NCI-H1694 (cell line): ENCODE measurements at places on chromosomes 16 and 17.

- no peak for DNase-seq
Measured at GRCh38 chr16:11383481-11384183, 38.4 kb downstream of the RMI2 start.

- DNase-seq: no peak
Measured at GRCh38 chr17:2716649-2717048, 5.1 kb upstream of the CLUH start.

GRCh38 chr16:14179116-14179515 is 108.0 kb downstream of the MRTFB start:
- no peak for DNase-seq

GRCh38 chr17:40956401-40957254 is 10.1 kb downstream of the KRT39 start:
- no peak for DNase-seq

DNA sequence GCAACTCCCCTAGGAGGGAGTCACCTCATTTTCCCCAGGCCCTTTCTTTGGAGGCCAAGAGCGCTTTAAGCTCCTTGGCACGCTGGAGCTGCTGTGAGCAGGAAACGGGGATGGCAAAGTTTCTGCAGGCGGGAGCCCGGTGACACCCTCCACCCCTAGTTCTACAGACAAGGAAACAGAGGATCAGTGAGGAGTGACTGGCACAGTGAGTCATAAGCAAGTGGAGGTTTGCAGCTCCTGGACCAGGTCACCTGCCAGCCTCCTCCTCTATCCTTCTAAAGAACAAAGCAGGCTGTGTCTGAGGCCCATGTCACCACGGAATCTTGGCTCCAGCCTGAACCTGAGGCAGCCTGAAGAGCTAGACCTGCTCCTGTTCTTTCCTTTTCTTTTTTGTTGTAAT is 141.9 kb downstream of the TMEM132E start:
- no peak for DNase-seq
